ENCODE measurements at places on chromosomes 11 and 22. TPM values are rescaled to one million over a fixed set of nuclear protein-coding genes. Genes with fewer than 3 reads are reported as not detected.

Gene RTN4R
- total RNA-seq, result 0.39 TPM

Gene TBX10
- total RNA-seq, result not detected

GRCh38 chr22:44623771-44624510 is 78.1 kb upstream of the PRR5 start:
- no peak for DNase-seq

- DNase-seq, result no peak
Measured at GRCh38 chr11:85076535-85077330, 550.4 kb downstream of the DLG2 start.

GRCh38 chr22:19287889-19288288 is 3.6 kb downstream of the CLTCL1 start:
- peak; percentile 72 for DNase-seq

- DNase-seq, result peak; percentile 8
Measured at GRCh38 chr11:109229682-109230081, 192.3 kb upstream of the C11orf87 start.

All from RPMI7951 (cell line).